ENCODE measurements at places on chromosomes 3 and 15. TPM values are rescaled to one million over a fixed set of nuclear protein-coding genes. Genes with fewer than 3 reads are reported as not detected.

The BOC gene
- not detected for polyA plus RNA-seq

The UTS2B gene
- not detected for polyA plus RNA-seq

The PARP15 gene
- 8.5 TPM for polyA plus RNA-seq

The KNG1 gene
- not detected for polyA plus RNA-seq

The NT5DC2 gene
- polyA plus RNA-seq = 1.2 TPM

The ACSBG1 gene
- 0.06 TPM for polyA plus RNA-seq

The GALNT15 gene
- not detected for polyA plus RNA-seq

The CHDH gene
- polyA plus RNA-seq = not detected

The ADGRG7 gene
- polyA plus RNA-seq = not detected

The RAB6B gene
- polyA plus RNA-seq = 1.7 TPM

The ACKR2 gene
- polyA plus RNA-seq = not detected

The BLM gene
- polyA plus RNA-seq = 5.8 TPM

The PRKCD gene
- polyA plus RNA-seq = 27.3 TPM

The GCSAM gene
- polyA plus RNA-seq = 17.8 TPM

The ITGA11 gene
- polyA plus RNA-seq = not detected

The MYO5A gene
- 15.8 TPM for polyA plus RNA-seq

The AADAC gene
- polyA plus RNA-seq = not detected

The TGM5 gene
- polyA plus RNA-seq = not detected

The TADA3 gene
- polyA plus RNA-seq = 64.4 TPM

The ZNF80 gene
- 0.67 TPM for polyA plus RNA-seq

The MASP1 gene
- polyA plus RNA-seq = not detected

The SAMD7 gene
- polyA plus RNA-seq = not detected

The CFAP44 gene
- 0.51 TPM for polyA plus RNA-seq

The SMCO1 gene
- not detected for polyA plus RNA-seq

The SHC4 gene
- polyA plus RNA-seq = not detected

The IGSF10 gene
- polyA plus RNA-seq = not detected

The NFKBIZ gene
- polyA plus RNA-seq = 8.0 TPM

The PRTG gene
- polyA plus RNA-seq = not detected

The C2CD4A gene
- not detected for polyA plus RNA-seq

The MOBP gene
- polyA plus RNA-seq = not detected

The RHOV gene
- not detected for polyA plus RNA-seq

The SCN10A gene
- not detected for polyA plus RNA-seq

The OXNAD1 gene
- 64.2 TPM for polyA plus RNA-seq

The GOLGA6L9 gene
- polyA plus RNA-seq = 0.43 TPM

The ZBTB38 gene
- polyA plus RNA-seq = 115 TPM

The GMPPB gene
- polyA plus RNA-seq = 24.6 TPM

The FAM227B gene
- 20.4 TPM for polyA plus RNA-seq

The TRPM1 gene
- polyA plus RNA-seq = 0.03 TPM

The OR5H15 gene
- not detected for polyA plus RNA-seq

The THBS1 gene
- 0.72 TPM for polyA plus RNA-seq

The GOLGA8S gene
- polyA plus RNA-seq = not detected

The NME9 gene
- 0.44 TPM for polyA plus RNA-seq

The HGD gene
- polyA plus RNA-seq = not detected

The PLAAT1 gene
- polyA plus RNA-seq = not detected

The TEX55 gene
- polyA plus RNA-seq = not detected

All from CD8-positive, alpha-beta memory T cell (primary cell).